ENCODE measurements at places on chromosomes 4 and X.
A peak's percentile ranks its signal among the peaks of the same experiment; 100 is the strongest.

- DNase-seq = no peak
These were observed 208.2 kb downstream of the APBB2 start for GRCh38 chr4:41006141-41006540.

- DNase-seq = no peak
These were observed 106.6 kb upstream of the ATP6AP2 start for GRCh38 chrX:40474205-40474626.

DNA sequence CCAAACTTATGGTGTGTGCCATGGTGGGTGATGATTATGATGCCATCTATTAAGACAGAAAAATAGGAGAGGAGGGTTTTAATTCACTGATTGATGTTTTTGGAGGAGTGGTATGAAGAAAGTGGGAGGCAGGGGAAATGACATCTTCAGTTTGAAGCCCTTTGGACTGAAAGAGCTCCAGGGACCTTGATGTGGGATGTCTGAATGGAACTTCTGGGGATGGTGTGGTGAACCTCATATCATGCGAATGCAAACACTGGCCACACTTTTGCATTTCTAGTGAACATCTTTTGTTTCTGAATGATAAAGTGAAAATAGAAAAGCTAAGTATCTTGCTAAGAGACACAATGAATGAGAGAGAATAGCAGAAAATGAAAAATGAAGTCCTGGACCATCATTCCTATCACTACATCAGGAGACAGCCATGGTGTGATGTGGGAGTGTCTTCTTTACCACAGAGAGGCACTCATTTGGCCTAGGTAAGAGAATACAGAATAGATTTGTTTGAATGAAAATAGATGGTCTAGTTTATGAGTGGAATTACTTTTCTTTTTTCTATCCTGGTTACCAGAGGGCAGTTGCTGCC lies 123.5 kb downstream of the ZNF827 start:
- no peak for DNase-seq

DNA sequence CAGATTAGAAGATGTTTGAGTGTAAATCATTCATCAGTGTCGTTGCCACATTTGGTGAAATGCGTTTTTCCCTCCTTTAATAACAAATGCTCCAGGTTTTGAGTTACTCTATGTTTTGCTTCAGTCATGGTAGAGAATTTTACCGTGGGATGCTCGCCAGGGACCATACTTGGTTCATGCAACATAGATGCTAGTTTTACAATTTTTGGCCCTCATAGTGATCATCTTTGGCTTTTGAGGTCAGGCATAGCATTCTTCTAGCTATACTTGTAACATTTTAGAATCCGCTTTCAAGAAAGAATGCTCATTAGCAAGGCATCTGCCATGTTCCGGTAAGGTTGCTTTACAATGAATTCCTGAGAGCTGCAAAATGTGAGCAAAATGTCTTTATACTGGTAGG lies 147.2 kb downstream of the SPCS3 start:
- no peak for DNase-seq

DNA sequence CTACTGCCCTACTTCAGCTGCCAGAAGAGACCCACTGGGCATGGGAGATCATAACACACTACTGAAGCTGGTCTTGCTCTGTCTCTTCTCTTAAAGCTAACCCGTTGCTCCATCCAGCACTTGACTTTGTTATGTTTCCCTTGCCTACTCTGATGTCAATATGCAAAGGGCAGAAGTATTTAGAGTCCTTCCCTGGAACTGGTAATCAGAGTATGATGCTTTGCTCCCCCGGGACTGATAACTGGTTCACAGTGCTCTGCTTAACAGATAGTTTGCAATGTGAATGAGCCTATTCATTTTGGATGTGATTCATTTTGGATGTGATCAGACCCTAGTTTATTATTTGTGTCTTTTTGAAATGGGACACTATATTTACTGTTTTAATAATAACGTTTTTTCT lies 12.3 kb upstream of the UCP1 start:
- DNase-seq = no peak

DNA sequence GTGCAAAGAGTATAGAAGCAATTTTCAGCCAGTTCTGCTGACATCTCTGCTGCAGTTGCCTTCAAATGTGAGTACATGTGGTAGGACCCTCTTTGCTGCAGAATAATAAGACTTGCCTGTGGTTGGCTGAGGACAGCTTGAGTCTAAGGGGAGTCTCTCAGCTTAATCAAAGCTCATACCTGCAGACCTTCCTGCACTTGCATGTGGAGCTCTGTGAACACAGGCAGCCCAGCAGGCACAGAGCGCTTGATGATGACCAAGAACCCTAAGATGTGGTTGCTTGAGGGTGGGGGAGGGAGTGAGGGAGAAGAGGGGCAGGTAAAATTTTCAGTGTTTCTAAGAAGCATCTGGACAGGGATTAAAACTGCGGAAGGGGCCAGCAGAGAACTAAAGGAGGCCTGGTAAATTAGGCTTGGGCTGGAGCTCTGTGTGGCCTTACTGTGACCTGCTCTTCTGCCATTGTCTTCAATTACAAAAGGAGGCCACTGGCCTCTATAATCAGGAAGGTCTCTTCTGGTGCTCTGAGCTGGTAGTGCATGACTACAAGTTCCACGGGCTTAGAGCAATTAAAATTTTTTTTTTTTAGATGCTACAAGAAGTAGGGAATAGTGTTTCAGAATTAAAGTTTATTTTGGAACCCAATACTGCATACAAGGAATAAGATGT lies 59.9 kb upstream of the CHRNA9 start:
- no peak for DNase-seq

DNA sequence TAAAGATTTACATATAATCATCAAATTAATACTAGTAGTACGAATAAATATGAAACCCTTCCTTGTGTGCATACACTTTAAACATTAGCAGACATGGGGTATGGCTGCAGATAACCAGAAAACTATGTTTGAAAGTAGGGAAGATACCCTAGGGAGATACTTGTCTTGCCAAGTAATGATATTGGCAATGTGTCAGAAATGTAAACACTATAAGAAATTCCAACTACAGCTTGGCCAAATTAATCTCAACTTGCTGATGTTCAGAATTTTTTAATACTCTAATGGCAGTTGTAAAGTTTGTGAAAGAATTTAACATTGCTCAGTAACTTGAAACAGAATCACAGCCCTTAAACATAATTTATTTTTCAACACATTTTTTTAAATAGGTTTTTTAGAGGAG lies 27.4 kb upstream of the HPGD start:
- DNase-seq = no peak

DNA sequence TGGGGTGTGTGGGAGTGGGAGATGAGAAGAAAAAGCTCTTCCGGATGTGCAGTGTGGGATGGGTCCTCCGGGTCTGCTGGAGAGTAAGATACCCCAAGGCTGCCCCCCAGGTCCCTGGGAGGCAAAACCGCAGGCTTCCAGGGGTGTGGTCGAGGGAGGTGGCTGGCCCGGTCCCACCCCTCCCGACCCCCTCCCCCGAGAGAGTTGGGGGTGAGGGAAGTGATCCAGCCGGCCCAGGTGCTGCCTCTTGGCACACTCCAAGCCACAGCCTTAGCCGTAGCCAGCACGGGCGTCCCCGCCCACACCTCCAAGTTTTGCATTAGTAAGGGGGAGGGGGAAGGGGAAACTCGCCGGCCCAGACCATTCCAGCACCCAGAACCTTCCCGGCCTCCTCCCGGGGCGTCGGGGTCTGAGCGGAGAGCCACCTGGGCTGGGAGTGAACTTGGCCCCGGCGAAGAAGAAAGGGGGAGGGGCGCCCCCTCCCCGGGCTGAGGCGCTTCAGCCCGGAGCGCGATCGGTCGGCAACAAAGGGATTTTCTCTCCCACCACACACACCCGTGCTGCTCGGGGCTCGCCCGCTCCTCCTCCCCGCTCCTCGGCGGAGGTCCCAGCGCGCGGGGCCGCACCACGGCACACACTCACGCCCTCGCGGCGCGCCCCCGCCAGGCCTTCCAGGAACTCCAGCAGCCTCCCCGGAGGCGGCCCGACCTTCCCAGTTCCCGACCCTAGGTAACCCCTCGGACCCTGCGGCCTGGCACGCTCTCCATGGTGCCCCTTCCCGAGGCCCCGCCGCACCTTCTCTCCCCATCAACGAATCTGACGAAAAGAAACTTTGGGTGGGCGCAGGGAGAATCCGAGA lies 14.4 kb downstream of the BCOR start:
- peak; percentile 82 for DNase-seq

DNA sequence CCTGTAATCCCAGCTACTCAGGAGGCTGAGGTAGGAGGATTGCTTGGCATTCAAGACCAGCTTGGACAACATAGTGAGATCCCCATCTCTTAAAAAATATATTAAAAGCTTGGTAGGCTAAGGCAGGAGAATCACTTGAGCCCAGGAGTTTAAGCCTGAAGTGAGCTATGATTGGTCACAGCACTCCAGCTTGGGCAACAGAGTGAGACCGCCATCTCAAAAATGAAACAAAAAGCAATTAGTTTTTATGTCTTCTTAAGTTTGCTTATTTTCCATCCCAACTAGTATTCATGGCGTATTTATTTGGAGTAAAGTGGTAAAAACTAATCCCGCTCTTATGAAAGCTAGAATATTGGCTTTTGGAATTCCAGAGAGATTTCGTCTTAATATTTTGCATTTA lies 25.4 kb upstream of the PDE5A start:
- DNase-seq = no peak

DNA sequence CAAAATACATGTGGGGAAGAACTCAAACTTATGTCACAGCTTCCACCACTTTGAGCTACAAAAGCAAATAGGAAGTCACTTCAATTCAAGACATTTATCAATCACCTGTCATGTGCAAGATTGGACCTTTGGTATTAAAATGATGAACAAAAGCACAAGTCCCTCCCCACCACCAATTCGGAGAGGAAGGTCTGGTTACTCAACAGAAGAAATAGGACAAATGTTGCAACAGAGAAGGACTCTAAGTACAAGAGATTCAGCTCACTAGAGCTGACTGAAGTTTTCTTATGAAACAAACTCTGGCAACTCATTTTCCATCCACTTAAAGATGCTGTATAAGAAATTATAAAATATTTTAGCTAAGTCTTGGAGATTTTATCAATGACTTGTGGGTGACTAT lies 16.0 kb upstream of the MMRN1 start:
- DNase-seq = no peak

DNA sequence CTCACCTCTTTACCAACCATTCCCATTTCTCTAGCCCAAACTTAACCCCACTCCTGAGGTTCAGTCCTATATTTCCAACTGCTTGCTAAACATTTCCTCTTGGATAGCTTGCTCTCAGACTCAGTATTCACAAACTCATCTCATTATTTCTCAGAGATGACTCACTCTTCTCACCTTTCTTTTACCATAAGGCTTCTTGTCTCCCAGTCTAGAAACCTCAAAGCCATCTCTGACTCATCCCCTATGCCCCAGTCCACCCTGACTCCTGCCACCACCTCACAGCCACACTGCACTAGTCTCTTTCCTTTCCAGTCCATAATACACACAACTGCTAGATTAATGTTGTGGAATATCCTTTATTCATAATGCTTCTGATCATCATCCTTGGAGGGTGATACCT lies 4.8 kb downstream of the FRMPD3 start:
- no peak for DNase-seq

DNA sequence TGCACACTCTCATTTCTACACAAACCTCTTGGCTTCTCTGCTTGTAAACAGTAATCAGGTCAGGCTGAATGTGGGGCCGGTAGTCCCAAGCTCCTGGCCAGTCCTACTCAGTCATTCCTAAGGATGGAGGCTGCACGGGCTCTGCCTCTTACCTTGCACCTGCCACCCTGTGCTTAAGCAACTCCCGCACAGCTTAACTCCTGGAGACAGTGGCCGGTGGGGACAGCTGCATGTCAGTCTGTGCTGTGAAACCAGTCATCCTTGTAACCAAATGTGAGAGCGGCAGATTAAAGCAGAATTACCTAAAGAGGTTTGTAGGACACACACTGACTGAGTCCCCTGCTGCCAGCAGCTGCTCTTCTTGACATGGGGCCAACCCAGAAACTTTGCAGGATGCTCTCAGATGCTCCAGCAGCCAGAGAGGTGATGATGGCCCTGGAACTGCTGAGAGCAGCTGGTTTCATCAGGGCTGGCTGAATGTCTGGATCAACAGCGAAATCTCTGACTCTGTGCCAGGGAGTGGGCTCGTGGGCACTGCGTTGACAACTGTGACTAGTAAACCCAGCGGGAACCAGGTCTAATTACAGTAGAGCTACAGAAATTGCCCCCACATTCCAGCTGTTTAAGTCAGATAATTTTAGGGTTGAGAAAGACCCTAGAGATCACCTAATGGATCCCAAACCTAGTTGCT lies 123.7 kb downstream of the ANAPC4 start:
- DNase-seq = no peak

GRCh38 chr4:26150948-26151347 lies 169.9 kb upstream of the RBPJ start:
- DNase-seq = no peak

- no peak for DNase-seq
These were observed 148.3 kb downstream of the DCTD start for GRCh38 chr4:182768838-182769237.

DNA sequence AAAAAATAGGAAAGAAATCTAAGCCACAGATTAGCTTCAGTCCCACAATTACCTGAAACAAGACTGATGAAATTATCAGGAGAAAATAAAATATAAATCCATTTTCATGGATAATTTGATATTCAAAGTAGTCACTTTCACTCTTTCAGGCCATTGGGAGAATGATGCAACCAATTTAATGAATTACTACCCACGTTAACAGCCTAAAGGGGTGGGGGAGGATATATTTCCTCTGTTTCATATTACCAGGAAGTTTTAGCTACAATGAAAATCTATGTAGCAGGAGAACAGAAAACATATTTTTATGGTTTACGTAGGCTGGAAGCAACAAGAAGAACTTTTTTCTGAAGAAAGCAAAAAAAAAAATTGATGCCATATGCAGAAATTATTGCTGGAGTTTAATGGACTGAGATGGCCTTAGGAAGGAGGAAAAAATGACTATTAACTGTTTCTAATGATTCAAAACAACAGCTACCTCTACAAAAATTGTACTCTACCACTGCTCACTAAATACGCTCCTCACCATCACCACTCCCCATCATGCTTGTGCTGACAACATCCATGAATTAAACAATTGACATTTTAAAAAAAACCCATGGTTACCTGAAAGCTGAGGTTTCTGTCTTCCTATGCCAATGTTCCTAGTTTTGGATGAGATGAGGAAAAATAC lies 100.9 kb downstream of the CXXC4 start:
- no peak for DNase-seq

- no peak for DNase-seq
These were observed 24.5 kb upstream of the GRIA2 start for GRCh38 chr4:157196046-157196445.

DNA sequence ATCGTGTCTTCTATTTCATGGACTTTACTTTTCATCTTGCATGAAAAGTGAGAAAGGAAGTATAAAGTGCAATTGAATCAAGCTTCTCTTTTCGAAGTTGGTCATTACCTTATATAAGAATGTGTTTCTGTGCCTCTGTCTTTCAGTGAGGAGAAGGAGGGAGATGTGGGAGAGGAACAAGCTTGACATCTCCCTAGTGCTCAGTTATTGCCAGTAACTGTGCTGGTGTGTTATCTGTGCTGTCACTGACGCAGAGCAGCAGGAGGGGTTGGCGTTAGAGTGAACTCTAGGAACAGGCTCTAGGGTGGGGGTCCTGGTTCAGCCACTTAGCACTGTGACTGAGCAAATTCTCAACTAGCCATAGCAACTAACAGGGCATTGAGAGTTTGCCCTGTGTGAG lies 34.0 kb upstream of the TBC1D9 start:
- no peak for DNase-seq

- no peak for DNase-seq
These were observed 71.7 kb downstream of the NYX start for GRCh38 chrX:41518841-41519220.

Measured in chondrocyte (in vitro differentiated cells).